ENCODE measurements at places on chromosomes 13 and 19.

DNA sequence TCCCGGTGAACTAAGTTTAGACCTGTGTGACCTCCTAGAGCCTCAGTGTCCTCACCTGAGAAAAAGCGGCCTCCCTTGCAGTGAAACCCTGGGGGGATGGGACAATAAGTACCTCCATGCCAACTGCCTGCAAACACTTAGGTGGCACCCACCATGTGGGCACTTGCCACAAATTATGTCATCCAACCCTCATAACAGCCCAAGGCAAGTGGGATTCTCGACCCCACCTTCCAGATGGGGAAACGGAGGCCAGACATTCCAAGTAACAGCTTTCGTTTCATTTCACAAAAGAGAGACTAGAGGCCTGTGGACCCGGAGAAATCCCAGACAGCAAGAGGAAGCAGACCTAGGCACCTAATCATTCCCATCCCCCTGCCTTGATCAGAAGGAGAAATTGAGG lies 6.9 kb downstream of the REX1BD start:
- DNase-seq = no peak

GRCh38 chr13:79724348-79725103 lies 243.6 kb downstream of the NDFIP2 start:
- no peak for DNase-seq

- DNase-seq = no peak
Measured at GRCh38 chr19:14450168-14450874, 17.2 kb downstream of the PKN1 start.

- no peak for DNase-seq
Measured at GRCh38 chr13:45063261-45063860, 56.9 kb upstream of the GTF2F2 start.

GRCh38 chr13:80012251-80012650 lies 328.7 kb downstream of the SPRY2 start:
- no peak for DNase-seq

GRCh38 chr13:33167491-33167890 lies 118.1 kb downstream of the STARD13 start:
- DNase-seq = no peak

DNA sequence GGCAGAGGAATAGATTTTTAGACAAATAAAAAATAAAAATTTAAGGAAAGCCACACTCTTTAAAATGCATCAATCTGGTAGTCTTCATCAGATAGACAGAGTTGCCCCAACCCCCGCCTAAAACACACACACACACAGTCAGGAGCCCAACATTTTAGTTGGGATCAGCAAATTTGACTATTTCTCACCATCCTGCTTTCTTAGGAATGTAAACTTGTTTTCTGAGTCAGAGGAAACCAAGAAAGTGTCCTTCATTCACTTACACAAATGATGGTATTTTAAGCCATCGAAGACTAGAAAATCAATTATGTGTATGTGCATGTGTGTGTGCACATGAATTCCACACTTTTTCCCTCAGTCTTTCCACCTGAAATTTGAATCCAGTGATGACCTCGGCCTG lies 1657.5 kb downstream of the SLITRK1 start:
- DNase-seq = no peak

DNA sequence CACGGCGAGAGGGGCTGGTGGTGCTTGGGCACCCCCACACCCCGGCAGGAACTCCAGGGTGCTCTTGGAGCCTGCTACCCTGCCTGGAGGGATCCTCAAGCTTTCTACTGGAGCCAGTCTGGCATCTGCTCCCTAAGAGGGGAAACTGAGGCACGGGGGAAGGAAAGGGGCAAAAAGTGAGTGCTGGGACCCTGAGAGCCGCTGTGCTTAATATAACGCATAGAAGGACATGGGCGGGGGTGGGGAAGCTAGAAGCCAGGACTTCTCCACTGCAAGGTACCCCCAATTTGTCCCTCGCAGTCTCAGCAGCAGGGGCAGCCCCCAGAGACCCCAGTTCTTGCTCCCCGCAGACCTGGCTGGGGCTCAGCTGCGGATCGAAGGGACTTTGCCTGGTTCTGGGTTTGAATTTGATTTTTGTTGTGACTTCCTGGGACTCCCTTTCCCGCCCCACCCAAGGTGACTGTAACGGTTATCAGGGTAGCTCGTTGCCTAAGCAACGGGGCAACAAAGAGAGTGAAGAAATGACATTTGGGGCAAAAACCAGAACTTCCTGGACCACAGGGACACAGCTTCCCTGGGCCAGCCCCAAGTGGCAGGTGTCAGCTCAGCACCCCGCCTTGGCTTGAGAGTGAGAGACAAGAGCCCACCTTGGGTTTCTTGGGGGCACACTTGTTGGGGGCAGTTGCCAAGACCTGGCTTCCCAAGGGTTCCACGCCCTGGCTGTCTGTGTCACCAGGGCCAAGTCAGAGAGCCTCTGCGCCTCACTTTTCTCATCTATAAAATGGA lies 638 bp downstream of the ADGRE5 start:
- no peak for DNase-seq

- no peak for DNase-seq
Measured at GRCh38 chr13:42106998-42107397, 58.5 kb downstream of the DGKH start.

DNA sequence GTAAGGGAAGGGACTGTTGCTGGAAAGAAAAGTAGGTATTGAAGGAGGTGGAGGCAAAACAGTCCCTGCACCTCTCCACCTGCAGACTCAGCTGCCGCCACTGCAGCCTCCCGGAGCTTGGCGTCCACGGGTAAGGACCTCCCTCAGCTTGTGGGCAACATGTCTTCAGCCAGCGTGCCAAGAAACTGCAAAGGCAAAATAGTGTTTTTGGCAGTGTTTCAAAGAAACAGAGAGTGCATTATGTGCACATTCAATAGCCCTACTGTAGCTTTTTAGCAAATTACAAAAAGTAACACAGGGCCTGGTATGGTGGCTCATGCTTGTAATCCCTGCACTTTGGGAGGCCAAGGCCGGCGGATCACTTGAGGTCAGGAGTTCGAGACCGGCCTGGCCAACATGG lies 57.4 kb downstream of the ATP11A start:
- DNase-seq = no peak

DNA sequence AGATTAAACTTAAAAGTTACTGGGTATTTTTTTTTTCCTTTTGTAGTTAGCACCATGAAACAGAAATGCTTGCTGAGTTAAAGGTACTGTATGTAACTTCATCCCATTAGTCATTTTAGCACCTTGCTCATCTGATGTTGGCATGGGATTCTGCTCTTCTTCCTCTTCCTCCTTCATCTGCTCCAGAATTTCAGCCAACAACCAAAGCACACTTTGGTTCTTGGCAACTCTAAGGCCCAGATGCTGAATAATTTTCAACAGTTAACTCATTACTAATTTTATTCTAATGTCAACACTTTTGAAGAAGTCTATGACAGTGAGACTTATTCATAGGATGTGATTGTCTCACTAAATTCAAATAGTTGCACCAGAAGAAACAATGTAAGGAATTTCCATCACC lies 359.2 kb downstream of the KCTD12 start:
- DNase-seq = no peak

- no peak for DNase-seq
Measured at GRCh38 chr13:111403266-111403665, 82.8 kb downstream of the TEX29 start.

GRCh38 chr19:6267552-6268381 lies 12.0 kb downstream of the MLLT1 start:
- DNase-seq = no peak

DNA sequence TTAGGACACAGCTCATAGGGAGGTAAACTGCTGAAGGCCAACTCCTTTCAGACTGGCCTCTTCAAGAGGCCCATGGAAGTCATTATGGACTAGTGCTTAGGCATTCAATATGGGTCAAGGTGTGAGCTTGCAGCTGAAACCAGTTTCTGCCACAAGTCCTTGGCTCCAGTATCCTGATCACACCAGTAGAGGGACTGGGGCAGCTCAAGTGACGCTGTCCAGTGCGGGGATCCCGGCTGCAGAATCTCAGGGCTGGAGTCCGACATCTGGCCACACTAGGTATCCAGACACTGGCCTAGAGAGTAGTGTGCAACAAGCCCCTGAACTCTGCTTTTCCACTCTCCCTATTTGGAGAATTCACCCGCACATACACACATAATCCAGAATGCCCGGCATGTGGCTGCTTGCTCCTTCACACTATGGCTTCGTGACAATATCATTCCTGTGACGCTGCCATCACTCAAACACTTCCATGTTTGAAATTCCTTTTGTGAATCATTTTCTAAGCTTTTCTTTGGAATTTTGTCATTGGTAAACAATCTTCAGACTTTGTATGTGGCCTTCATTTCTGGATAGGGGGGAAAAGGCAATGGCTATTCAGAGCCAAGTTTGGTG lies 425.1 kb downstream of the EFNB2 start:
- no peak for DNase-seq

DNA sequence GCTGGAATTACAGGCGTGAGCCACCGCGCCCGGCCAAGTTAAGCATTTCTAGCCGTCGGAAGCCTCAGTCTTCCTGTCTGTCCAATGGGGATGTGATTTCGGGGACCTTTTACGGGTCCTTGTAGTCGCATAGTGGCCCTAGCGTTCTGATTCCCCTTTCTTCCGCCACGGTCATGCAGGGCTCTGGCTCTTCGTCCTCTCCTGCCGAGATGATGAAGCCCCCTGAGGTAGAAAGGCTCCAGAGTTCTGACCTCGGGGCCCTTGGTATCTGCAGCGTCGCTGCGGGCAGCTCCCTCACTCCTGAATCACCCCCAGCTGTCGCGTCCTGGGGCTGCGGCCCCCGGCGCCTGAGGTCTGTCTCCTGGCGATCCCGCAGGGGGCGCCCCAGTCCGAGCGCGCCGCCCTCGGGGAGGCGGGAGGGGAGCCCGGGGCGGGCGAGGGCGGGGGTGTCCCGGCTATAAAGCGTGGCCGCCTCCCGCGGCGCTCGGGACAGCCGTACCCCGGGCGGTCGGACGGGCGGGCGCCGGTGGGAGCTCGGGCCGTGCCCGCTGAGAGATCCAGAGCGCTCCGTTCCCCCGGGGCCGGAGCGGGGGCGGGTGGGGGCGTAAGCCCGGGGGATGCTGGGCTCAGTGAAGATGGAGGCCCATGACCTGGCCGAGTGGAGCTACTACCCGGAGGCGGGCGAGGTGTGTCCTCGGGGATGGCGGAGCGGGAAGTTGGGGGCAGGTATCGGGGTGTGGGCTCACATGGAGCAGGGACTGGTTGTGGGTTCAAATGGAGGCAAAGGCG lies at the start of gene FOXA3:
FOXA3 (plus strand) TSS at position 487 of the 789 bp plus-strand sequence; CDS start at position 618, 131 bp downstream.
- DNase-seq = no peak

- no peak for DNase-seq
Measured at GRCh38 chr19:21838646-21839045, 2.7 kb upstream of the ZNF43 start.

GRCh38 chr19:49338691-49339300 lies 3.6 kb downstream of the CD37 start:
- DNase-seq = peak; percentile 73

GRCh38 chr19:7199613-7200533 lies 94.3 kb downstream of the INSR start:
- DNase-seq = no peak

DNA sequence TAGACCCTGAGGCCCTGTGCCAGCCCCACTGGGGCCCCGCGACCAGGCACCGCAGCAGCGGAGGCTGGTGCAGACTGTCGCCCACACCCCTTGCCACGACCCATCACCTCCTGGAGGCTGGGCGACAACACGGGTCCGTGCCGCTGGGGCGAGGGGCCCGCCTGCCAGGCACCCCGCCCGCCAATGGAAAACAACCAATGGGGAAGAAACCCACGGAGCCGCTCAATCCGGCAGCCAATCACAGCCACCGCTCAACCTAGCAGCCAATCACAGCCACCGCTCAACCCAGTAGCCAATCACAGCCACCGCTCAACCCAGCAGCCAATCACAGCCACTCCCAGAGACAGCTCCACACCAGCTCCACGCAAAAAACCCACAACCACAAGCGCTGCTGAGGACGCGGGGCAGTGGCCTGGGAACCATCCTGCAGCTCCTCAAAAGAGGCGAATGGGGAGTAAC lies 29.7 kb downstream of the GPX4 start:
- no peak for DNase-seq

DNA sequence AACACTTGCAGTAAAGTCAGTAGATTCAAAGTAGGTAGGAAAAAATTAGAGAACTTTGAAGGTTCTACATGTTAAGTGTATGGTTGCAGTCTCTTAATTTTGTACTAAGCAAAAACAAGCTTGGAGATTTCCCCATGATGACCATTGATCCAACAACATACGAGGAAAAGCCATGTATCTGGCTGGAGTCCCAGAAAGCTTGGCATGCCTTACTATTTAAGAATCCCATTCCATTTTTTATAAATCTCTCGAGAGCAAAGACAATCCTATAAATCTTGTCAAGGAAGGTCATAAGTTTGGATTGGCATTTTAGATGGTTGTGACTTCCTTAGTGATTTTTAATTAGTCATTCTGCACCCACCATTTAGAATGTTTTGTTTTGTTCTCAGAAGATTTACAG lies 495.9 kb downstream of the GPC5 start:
- no peak for DNase-seq

DNA sequence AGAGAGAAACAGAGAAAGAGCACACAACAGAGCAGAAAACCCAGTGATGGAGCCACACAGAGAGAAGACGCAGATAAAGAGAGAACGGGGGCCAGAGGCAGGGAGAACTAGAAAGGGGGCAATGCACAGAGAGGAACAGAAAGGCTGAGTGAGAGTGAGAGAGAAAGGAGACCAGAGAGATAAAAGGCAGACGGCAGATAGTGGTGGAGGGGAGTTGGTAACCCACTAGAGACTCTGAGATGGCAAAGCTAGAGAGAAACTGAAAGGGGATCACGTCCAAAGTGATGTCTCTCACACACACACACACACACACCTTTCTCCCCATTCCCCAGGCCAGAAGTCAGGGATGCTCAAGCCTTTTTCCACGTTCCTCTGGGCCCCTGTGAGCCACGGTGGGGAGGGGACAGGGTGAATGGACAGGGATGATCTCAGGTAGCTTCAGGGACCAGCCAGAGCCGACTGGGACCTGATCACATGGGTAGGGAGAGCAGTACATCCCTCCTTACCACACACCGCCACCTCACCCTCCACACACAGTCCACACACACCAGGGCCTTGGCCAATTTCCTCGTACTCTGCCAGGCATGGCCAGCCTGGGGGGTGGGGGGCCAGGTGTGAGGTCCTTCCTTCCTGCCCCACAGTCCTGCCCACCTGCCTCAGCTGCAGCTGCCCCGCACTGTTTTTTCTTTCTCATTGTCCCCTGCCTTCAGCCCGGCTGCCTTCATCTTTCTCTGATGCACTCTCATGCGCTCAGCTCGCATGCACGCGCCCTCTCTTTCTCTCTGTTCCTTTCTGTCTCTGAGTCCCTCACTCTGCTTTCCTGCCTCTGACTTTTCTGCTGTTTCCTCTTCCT lies 22.5 kb upstream of the POU2F2 start:
- DNase-seq = no peak

- no peak for DNase-seq
Measured at GRCh38 chr19:32813862-32814425, 55.6 kb downstream of the SLC7A9 start.

- DNase-seq = no peak
Measured at GRCh38 chr13:42626176-42626860, 52.4 kb downstream of the TNFSF11 start.

GRCh38 chr13:99042521-99043250 lies 64.8 kb upstream of the DOCK9 start:
- no peak for DNase-seq
